ENCODE measurements at places on chromosomes 16 and 17.

DNA sequence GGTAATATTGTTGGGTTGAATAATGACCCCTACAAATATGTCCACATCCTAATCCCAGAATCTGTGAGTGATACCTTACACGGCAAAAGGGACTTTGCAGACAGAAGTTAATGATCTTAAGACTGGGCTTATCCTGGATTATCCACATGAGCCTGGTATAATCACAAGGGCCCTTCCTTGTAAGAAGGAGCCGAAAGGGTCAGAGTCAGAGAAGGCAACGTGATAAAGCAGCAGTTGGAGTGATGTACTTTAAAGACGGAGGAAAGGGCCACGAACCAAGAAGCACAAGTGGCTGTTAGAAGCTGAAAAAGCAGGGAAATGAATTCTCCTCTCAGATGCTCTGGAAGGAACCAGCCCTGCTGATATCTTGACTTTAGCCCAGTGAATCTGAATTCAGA is 137.8 kb downstream of the UTP18 start:
- no peak for DNase-seq

GRCh38 chr16:1713933-1714332 is 7.9 kb downstream of the MAPK8IP3 start:
- DNase-seq: no peak

DNA sequence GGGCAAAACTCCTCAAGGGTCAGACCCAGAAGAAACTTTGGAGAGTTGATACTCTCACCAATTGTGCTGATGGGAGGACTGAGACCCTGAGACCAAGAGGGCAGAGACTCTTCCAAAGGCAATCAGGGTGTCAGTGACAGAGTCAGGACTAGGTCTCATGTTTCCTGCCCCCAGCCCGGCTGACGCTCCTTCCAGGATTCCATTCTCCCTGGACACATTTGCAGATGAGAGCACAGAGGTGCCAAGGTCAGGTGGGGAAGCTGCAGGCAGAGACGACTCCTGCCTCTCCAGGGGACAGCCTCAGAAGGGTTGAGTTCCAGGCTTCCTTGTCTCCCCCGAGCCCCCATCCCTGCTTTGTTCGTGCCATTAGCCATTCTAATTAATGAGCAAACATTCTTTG is 174.1 kb downstream of the WSCD1 start:
- DNase-seq: no peak

- DNase-seq: no peak
These were observed 16.2 kb downstream of the ITGA3 start for GRCh38 chr17:50072130-50072529.

- no peak for DNase-seq
These were observed 83.6 kb upstream of the NKD1 start for GRCh38 chr16:50464325-50465290.

- no peak for DNase-seq
These were observed 28.0 kb downstream of the PPL start for GRCh38 chr16:4908854-4909401.

GRCh38 chr17:65359016-65359415 is 202.4 kb downstream of the AXIN2 start:
- DNase-seq: no peak

DNA sequence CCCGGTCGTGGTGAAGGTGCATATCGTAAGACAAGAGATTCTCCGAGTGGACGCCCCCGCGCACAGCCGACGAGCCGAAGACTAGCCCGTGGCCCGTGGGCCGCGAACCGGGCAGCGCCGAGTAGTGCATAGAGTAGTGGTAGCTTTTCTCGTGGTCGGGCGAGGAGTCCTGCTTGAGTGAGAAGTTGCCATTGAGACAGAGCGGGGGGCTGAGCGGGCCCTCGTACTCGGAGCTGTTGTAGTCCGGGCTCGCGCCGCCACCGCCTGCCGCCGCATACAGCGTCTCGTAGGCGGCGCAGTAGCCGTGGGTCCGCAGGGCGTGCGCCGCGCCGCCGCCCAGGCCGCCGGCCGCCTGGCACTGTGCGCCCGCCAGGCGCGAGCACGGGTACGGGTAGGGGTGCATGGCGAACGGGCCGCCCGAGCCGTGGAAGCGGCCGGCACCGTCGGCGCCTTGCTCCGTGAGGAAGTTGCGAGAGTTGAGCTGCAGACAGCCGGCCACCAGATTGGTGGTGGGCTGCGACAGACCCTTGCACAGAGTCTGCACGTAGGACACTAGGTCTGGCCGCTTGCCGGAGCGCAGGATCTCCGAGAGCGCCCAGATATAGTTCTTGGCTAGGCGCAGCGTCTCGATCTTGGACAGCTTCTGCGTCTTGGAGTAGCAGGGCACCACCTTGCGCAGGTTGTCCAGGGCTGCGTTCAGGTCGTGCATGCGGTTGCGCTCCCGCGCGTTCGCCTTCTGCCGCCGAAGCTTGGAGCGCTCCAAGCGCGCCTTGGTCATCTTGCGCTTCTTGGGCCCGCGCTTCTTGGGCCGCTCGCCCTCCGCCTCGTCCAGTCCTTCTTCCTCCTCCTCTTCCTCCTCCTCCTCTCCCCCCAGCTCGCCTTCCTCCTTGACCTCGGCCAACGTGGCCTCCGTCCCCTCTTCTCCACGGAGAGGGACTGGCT is 2.0 kb downstream of the NEUROD2 start:
- no peak for DNase-seq

All from activated T-helper 1 cell treated with anti-CD3 and anti-CD28 coated beads, Interleukin-12 subunit alpha, Interleukin-12 subunit beta, Interleukin-2, Interleukin-4 antibody, amounts not matched to agents 30 ng/mL and 10 ng/mL and 1 ng/mL, durations not matched to agents 14 hours and 24 hours and 36 hours (primary cell).